ENCODE measurements at places on chromosomes 11 and 22. TPM values are rescaled to one million over a fixed set of nuclear protein-coding genes. Genes with fewer than 3 reads are reported as not detected.

The SIK2 gene
- 7.5 TPM for total RNA-seq

The SCO2 gene
- 3.3 TPM for total RNA-seq

The PHETA2 gene
- total RNA-seq: 3.2 TPM

The RASD2 gene
- total RNA-seq: 0.53 TPM

The ZBTB16 gene
- total RNA-seq: not detected

The IFITM1 gene
- total RNA-seq: 500 TPM

The FAM83F gene
- 19.6 TPM for total RNA-seq

DNA sequence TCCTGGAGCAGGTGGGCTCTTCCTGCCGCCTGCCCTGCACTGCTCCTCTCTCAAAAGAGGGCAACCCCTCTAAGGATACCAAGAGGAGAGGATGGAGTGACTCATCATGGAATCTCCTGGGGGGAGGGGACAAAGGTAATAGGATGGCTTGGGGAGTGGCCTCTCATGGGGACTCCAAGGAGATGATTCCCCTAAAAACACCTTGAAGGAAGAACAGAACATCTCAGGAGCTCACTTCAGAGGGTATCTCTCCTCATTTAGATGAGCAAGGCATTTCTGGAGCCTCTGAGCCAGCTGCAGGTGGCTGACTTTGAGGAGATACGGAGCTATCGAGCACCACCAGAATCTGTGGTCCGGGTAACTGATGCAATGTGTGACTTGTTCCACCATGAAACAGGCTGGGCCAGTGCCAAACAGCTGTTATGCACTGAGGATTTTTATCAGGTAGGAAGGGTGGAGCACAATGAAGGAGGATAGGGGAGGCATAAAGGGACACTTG, 40.2 kb downstream of the RRP8 start:
- no peak overlapping the region for H3K4me3 ChIP-seq
- H3K36me3 ChIP-seq: no peaks in the 10 kb centered on the region
- DNase-seq: no peak
- H3K4me1 ChIP-seq: peaks cover 3% of the 10 kb centered on the region

- no peaks in the 10 kb centered on the region for H3K4me1 ChIP-seq
- no peak overlapping the region for H3K4me3 ChIP-seq
- no peak overlapping the region for H3K27ac ChIP-seq
- DNase-seq: no peak
Observed at GRCh38 chr11:6538945-6539344, 41.9 kb downstream of the DNHD1 start.

GRCh38 chr11:71179877-71180605, 72.3 kb downstream of the SHANK2 start:
- peak; percentile 15 for DNase-seq
- no peak overlapping the region for H3K27ac ChIP-seq
- no peaks in the 10 kb centered on the region for H3K27me3 ChIP-seq
- peaks cover 20% of the 10 kb centered on the region for H3K36me3 ChIP-seq
- no peak overlapping the region for H3K4me3 ChIP-seq

GRCh38 chr11:16809886-16810668, 71.6 kb downstream of the C11orf58 start:
- H3K4me1 ChIP-seq: no peaks in the 10 kb centered on the region
- H3K36me3 ChIP-seq: peaks cover 7% of the 10 kb centered on the region
- no peak overlapping the region for H3K4me3 ChIP-seq

DNA sequence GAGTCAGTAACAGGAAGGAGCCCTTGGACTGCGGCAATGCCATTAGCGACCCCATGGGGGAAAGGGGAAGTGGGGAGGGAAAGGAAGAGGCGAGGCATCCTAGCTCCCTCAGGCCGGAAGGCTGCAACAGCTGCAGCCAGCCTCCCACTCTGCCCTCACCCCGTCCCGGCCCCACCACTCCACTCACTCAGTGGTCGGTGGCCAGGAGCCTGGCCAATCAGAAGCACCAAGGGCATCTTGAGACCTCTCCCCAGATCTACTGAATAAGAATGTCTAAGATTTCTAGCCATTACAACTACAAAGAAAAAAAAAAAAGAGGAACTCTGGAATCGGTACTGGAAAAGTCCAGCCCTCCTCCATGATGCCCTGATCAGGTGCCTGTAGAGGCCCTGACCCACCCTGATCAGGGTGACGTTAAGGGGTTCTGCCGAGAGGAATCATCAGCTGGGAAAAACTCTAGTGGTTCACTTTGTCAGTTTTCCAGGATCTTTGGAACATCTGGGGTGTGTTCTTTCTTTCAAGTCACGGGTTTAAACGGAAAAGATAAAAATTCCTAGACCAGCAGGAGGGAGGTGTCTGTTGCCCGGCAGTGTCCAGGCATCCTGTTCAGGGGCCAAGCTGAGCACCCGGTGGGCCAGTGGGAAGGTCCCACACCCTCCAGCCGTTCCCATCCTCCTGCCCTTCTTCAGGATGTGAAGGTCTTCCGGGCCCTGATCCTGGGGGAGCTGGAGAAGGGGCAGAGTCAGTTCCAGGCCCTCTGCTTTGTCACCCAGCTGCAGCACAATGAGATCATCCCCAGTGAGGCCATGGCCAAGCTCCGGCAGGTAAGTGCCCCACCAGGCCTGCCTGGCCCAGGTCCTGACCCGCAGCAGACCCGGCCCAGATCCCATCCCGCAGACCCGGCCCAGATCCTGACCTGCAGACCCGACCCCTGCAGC, 14.4 kb downstream of the OAF start:
- peaks cover 2% of the 10 kb centered on the region for H3K27me3 ChIP-seq
- no peaks in the 10 kb centered on the region for H3K4me1 ChIP-seq
- no peak overlapping the region for H3K27ac ChIP-seq
- no peaks in the 10 kb centered on the region for H3K36me3 ChIP-seq

DNA sequence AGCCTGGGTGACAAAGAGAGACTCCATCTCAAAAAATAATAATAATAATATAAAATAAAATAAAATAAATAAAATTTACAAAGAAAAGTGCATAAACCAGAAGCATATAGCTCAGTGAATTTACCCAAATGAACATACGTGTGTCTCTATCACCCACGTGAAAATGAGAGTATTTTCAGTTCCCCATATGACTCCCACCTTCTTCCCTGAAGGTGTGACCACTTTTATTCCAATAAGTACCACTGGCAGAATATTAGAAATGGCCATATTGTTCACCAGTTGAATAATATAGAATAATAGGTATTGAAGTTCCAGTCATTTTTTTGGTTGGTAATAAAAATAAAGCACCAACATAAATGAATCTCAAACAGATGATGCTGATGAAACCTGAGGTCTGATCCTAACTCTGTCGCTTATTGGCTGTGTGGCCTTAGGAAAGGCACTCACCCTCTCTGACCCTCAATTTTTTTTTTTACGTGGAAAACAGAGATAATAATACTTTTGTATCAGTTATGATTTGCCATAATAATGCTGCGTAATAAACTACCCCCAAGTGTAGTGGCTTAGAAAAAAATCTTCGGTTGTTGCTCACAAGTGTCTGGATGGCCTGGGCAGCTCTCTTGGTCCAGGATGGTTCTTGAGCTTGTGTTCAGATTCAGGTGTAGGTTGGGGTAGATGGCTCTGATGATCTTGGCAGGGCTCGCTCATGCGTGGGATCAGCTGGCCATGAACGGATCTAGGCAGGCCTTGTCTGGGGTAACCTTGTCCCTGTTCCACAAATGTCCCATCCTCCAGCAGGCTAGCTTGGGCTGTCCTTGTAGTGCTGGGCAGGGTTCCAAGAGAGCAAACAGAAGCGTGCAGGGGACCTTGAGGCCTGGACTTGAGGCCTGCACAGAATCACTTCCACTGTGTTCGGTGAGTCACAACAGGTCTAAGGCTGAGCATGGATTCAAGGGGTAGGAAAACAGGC, 88.1 kb downstream of the MYO18B start:
- no peaks in the 10 kb centered on the region for H3K27me3 ChIP-seq
- no peak overlapping the region for H3K27ac ChIP-seq
- H3K4me1 ChIP-seq: no peaks in the 10 kb centered on the region
- DNase-seq: no peak

DNA sequence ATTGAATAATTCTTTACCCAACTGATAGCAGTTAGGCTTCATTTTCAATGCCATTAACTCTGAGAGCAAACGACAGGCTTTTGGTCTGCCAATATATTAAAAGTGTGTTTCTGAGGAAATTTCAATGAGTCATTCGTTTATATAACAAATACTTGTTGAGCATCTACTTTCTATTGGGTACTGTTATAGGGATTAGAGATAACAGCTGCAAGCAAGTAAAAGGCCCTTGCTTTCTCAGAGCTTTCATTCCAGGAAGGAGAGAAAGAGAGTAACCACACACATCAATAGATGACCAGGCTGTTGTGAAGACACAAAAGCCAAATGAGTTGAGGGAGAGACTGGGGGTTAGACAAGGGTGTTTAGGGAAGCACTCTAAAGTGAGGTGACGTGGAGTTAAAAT, 35.7 kb downstream of the CD44 start:
- H3K27me3 ChIP-seq: no peaks in the 10 kb centered on the region
- H3K4me3 ChIP-seq: no peak overlapping the region
- DNase-seq: no peak

DNA sequence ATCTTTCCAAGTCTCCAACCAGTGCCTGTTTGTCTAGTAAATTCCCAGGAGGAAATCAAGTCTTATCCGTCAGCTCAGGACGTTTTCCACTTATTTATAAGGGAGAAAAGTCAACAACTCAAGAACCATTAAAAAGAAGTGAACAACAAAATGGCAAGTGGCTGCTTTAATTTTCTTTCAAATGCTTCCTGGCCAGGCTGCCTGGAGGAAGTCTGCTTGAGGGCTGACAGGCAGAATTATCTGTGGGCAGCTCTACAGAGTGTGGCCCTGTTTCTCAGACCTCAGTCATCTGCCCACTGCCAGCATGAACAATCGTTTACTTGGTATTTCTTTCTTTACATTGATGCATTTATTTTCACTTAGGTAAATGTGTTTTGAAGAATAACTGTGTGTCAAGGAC, 281.9 kb upstream of the ISX start:
- no peak overlapping the region for H3K27ac ChIP-seq
- DNase-seq: no peak
- H3K36me3 ChIP-seq: peaks cover 39% of the 10 kb centered on the region
- no peaks in the 10 kb centered on the region for H3K27me3 ChIP-seq
- no peak overlapping the region for H3K4me3 ChIP-seq
- H3K4me1 ChIP-seq: peaks cover 9% of the 10 kb centered on the region

GRCh38 chr11:62933750-62934495, 12.8 kb upstream of the CHRM1 start:
- no peak for DNase-seq
- H3K36me3 ChIP-seq: peaks cover 4% of the 10 kb centered on the region
- no peak overlapping the region for H3K4me3 ChIP-seq
- no peaks in the 10 kb centered on the region for H3K27me3 ChIP-seq
- H3K27ac ChIP-seq: no peak overlapping the region

DNA sequence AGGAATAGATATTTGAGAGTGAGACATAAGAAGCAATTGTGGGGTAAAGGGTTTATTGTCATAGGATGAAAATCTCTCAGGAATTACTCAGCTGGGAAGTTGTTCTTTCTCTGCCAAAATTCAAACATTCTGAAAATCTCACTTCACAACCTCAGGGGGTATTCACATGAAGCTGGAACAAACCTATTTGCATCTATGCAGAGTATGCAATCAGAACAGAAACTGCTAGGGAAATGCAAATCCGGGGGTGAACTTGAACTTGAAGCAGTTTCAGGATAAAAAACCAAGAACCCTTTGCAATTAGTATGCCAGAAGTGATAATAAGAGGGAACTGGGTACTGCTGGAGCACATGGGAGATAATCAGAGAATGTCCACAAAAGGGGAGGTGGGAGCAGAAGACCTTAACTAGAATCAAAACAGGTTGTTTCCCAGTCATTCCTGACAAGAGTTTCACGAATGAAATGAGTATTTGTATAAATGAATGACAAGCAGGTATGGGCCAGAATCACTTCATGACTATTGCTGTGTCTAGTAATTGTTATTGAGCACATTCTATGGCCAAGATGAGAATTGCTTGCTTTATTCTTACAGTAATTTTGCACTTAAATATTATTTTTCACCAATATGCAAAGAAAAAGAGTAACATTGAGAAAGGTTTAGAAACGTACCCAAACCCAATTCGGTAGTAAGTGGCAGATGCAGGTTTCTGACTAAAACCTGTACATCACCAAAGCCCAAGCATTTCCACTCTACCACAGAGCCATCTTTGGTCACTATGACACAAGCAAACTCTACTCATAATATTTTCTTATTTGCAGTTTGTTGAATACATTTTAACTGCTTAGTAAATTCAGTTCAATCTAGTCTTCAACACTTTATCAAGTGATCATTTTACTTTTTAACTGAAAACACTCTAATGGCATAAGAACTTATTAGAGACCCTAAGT, 61.8 kb upstream of the UBASH3B start:
- H3K27ac ChIP-seq: no peak overlapping the region
- H3K4me1 ChIP-seq: no peaks in the 10 kb centered on the region
- H3K36me3 ChIP-seq: no peaks in the 10 kb centered on the region
- no peaks in the 10 kb centered on the region for H3K27me3 ChIP-seq

DNA sequence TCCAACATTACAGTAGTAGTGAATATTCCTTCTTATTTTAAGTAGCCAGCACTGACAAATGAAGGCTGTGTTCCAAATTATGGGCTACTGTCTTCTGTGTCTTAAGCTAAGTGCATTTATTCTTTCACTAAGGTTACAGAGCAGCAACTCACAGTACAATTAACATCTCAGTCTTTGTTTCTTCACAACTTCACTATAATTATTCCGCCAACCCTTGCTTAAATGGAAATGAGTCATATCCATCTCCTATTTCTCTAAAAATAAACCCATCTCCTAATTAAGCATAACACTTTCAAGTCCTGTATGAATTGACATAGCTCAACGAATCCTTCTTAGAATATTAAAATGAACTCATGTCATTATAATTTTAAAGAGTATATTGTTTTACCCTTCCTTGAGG, 6.7 kb downstream of the ETS1 start:
- no peaks in the 10 kb centered on the region for H3K36me3 ChIP-seq
- peaks cover 26% of the 10 kb centered on the region for H3K4me1 ChIP-seq
- no peak overlapping the region for H3K4me3 ChIP-seq
- H3K27ac ChIP-seq: no peak overlapping the region
- DNase-seq: no peak

- DNase-seq: no peak
- H3K27ac ChIP-seq: no peak overlapping the region
- no peaks in the 10 kb centered on the region for H3K4me1 ChIP-seq
- H3K27me3 ChIP-seq: no peaks in the 10 kb centered on the region
Observed at GRCh38 chr11:17633279-17633986, 85.9 kb upstream of the MYOD1 start.
